GM23248 (cell line): ENCODE measurements at places on chromosomes 1 and 21. TPM values are rescaled to one million over a fixed set of nuclear protein-coding genes. Genes with fewer than 3 reads are reported as not detected.

GRCh38 chr1:3730543-3731247 lies 21.6 kb upstream of the CCDC27 start:
- no peak for DNase-seq

DNA sequence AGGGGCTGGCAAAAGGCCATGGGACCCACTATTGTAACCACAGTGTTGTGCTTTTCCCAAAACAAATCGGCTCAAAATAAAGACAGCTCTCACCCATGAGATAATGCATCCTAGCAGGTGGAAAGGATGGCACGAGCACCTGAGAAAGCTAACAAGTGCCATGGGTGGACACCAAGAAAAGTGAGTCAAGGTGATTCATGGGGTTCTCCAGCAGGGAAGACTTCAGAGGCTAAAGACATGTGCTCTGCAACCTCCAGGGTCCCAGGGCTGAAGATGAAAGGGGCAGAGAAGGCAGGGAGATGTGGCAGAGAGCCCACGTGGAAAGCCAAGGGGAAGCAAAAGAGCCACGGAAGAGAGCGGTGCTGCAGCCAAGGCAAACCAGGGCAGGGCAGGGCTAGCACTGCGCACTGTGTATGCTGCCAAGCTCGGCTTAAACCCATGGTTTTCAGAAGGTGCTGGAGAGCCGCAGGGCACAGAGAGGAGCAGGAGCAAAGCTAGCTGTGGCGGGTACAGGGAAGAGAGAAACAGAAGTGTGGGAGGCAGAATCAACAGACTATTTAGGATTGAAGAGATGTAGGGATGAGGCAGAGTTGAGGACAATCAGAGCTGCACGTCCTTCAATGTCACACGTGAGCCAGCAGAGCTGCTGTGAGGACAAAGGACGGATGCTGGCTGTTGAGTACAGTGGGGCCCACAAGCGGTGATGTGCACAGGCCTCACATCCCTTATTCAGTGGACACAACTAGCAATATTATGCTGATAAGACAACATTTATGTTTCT lies 41.8 kb upstream of the C1orf198 start:
- no peak for DNase-seq

- no peak for DNase-seq
These were observed 2.2 kb downstream of the SLC19A1 start for GRCh38 chr21:45539796-45540600.

DNA sequence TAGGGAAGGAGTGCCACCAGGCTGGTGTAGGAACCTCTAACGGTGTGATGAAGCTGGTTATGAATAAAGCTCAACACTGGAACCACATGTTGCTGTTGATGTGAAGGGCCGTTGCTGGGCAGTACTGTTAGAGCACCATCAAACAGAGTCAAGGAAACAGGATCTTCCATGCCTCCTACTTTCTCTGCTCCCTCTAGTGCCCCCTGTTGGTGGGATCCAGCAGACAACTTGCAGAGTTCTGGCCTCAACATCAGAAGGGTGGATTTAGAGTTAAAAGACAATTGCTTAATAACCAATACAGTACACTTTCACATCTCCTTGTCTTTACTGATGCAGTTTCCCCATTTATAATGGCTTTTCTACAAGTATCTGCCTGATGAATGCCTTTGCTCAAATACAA lies 336.4 kb downstream of the NTNG1 start:
- DNase-seq, result no peak

GRCh38 chr1:23544444-23545389 lies 13.7 kb upstream of the E2F2 start:
- peak; percentile 87 for DNase-seq

GRCh38 chr1:182699393-182700350 lies 15.3 kb upstream of the RGS8 start:
- DNase-seq, result no peak

- DNase-seq, result no peak
These were observed 65.3 kb downstream of the TBX19 start for GRCh38 chr1:168345939-168346338.

- DNase-seq, result no peak
These were observed 310 bp upstream of the SSR2 start for GRCh38 chr1:156021093-156021428.

- peak; percentile 28 for DNase-seq
These were observed 727.6 kb upstream of the CHRM3 start for GRCh38 chr1:238658763-238659162.

GRCh38 chr1:196877964-196878363 lies 9.9 kb upstream of the CFHR4 start:
- peak; percentile 58 for DNase-seq

GRCh38 chr1:186022184-186022583 lies 288.0 kb downstream of the HMCN1 start:
- no peak for DNase-seq

DNA sequence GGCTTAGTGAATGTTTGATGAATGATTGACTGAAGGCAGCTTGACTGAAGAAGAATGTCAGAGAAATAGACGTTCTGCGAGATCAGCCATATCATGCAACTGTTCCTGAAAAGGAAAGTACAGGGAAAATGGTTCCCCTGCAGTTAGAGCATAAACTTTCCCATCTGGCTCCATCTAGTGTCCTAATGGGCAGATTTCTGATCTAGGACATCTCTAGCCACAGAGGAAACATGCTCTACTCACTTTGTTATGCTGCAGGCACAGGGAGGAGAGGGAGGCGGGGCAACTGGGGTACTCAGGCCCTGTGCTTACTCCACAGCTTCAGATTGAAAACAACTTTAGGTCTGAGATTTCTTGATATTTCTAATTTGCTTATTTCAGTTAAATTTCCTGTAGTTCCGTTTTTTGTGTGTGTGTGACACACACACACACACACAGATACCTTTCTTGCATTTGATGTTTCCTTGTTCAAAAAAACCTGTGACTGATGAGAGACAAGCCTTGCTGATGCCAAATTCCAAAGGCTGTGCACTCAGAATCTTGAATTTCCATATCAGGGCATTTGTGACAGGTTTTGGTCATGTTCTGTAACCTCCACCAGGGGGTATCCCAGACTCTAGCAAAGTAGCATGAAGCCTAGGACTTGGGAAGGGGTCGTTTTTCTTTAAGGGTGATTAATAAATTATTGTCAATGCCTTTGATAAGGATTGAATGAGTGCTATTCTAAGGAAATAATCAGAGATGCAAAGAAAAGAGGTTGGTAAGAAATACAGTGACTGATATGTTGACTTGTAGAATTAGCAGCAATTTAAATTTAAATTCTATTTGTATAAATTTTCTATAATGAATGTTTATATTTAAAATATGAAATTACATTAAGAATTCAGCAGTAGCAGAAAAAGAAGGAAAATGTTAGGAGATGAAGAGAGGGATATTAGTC lies 139.7 kb upstream of the BEND5 start:
- peak; percentile 81 for DNase-seq

GRCh38 chr1:110190282-110190929 lies 19.7 kb upstream of the KCNC4 start:
- no peak for DNase-seq

- DNase-seq, result no peak
These were observed 51.3 kb downstream of the UBE4B start for GRCh38 chr1:10084045-10084444.

GRCh38 chr1:235710687-235711086 lies 61.1 kb upstream of the GNG4 start:
- DNase-seq, result no peak

DNA sequence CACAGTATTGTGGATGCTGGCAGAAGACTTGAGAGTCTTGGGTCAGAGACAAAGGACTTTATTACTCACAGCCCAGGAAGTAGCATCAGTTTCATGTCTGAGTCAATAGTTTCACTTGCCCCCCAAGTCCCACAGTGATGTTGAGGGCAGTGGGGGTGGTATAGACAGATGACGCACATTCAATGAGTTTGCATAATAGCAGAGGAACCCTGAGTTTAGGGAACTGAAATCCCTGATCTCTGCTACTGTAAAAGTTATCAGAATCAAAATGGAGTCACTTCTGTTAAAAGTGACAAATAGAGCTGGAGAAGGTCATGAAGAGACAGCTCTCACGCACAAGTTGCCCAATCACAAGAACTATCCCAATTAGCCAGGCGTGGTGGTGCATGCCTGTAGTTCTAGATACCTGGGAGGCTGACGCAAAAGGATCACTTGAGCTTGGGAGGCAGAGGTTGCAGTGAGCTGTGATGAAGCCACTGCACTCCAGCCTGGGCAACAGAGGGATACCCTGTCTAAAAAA lies 11.5 kb upstream of the HCRTR1 start:
- DNase-seq, result peak; percentile 84

GRCh38 chr1:209343511-209343910 lies 240.0 kb upstream of the CAMK1G start:
- no peak for DNase-seq

DNA sequence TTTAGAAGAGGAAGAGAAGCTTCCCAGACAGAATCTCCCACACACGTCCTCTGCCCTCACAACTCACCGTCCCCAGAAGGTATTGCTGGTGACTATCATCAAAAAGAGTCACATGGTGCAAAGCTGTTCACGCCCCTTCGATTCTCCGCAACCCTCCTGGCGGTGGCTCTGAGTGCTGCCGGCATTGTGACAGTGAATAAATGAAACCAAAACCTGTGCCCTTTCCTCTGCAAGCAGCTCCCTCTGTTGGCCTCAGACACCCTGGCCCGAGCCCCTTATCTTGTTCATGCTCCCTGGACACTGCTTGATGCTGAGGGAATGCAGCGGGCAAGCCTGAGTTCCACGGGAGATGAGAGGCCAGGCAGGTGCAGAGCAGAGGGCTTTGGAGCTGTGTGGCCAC lies 510.3 kb downstream of the NPHP4 start:
- no peak for DNase-seq

DNA sequence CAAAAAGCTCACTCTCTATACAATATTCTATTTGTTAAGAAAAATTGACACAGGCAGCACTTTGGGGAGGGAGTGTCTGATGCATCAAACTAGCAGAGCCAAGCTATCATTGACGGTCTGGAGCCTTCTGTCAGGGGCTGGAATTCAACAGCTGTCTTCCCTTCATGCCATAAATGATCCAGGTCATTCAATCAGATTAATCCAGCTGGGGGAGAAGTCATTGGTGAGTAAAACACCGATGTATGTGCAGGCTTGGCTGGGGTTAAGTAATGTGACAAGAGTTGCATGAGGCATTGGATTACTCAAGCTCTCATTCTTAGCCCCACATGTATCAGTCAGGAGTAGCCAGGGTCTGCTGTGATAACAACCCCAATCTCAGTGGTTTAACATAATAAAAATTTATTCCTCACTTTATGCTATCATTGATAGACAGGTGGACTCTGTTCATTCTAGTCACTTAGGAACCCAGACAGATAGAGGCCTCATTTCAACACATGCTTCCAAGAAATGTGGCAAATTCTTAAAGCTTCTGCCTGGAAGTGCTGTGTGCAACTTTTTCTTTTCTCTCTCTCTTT lies 118.1 kb upstream of the GADD45A start:
- peak; percentile 50 for DNase-seq

DNA sequence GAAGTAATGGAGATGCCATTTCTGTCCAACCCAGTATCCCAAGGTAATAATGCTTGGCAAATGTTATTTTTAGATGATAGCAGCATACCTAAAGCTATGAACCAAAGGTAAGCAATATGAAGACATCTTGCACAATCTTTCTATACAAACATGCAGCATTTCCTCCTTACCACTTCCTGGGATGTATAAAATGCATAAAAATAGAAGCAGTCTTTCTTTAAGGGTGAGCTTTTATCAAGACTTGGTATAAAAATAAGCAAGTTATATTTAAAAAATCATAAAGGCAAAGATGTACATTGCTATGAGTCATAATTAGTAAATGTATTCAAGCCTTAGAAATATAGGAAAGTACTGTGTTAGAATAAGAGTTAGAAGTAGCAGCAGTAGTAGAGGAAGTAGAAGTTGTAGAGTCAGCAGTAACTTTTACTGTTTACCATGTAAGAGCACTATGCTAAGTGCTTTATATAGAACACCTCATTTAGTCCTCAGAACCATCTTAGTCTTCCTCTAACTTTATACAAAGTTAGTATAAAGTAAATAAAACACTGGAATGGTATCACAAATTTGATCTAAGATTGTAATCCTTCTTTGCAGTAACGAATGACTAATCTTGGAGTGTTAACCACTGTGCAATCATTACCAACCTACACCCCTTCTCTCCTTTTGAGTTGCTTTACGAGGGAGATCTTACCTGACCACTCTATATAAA lies 371.3 kb downstream of the VAV3 start:
- no peak for DNase-seq

- no peak for DNase-seq
These were observed 2.4 kb downstream of the IRF6 start for GRCh38 chr1:209803568-209803967.

DNA sequence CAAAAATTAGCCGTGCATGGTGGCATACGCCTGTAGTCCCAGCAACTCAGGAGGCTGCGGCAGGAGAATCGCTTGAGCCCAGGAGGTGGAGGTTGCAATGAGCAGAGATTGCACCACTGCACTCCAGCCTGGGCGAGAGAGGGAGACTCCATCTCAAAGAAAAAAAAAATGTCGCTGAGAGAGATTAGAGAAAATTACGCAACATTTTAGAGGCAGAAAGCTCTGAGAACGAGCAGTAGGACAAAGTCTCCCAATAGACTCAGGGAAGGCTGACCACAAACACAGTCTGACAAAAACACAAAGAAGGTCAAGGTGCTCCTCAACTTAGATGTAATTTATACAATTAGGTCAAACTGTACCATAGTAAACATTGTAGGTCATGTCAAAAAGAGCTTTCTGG lies 367.6 kb upstream of the ZRANB2 start:
- no peak for DNase-seq

- no peak for DNase-seq
These were observed 100.6 kb upstream of the PLPPR4 start for GRCh38 chr1:99163671-99164070.

- peak; percentile 76 for DNase-seq
These were observed 4.6 kb downstream of the LPGAT1 start for GRCh38 chr1:211825980-211826379.

DNA sequence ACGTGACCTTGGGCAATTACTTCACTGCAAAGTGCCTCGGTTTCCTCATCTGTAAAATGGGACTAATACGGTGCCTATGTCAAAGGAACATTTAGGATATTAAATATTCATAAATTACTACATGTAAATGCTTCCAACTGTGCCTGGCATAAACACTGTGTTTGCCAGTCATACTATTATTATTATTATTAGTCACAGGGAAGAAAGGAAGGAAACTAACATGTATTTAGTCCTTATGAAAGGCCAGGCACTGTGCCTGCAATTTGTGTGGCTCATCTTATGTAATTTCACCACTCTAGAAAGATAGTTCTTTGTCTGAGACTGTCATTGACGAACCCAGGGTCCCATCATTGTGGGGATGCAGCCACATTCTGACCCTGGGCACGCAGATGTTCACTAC lies 45.0 kb downstream of the EPHB2 start:
- peak; percentile 26 for DNase-seq

GRCh38 chr1:221840511-221841243 lies 98.8 kb upstream of the DUSP10 start:
- peak; percentile 53 for DNase-seq

- peak; percentile 89 for DNase-seq
These were observed 47.0 kb upstream of the ATF3 start for GRCh38 chr1:212561501-212561931.

GRCh38 chr1:5903680-5904079 lies 88.5 kb downstream of the NPHP4 start:
- DNase-seq, result no peak

The FTCD gene
- total RNA-seq, result not detected in 2 replicates

The C1orf53 gene
- 17.3 and 90.2 TPM in 2 replicates for total RNA-seq

The OPTC gene
- not detected in 2 replicates for total RNA-seq

The PSRC1 gene
- 15.6 and 20.5 TPM in 2 replicates for total RNA-seq

The PIK3R3 gene
- total RNA-seq, result 0.76 and 1.9 TPM in 2 replicates

The PRUNE1 gene
- 7.2 and 10.5 TPM in 2 replicates for total RNA-seq

The SLC5A9 gene
- total RNA-seq, result not detected in 2 replicates

The PTGS2 gene
- total RNA-seq, result 67.9 and 69.3 TPM in 2 replicates

The CFHR1 gene
- not detected in 2 replicates for total RNA-seq

The TNFAIP8L2 gene
- total RNA-seq, result not detected in 2 replicates

The AMY1C gene
- not detected in 2 replicates for total RNA-seq
